Epithelial cell of proximal tubule (primary cell): ENCODE measurements at places on chromosomes 6 and 20. TPM values are rescaled to one million over a fixed set of nuclear protein-coding genes. Genes with fewer than 3 reads are reported as not detected.

Gene LY6G6F
- not detected in 2 replicates for total RNA-seq

Gene L3MBTL3
- 6.3 and 9.6 TPM in 2 replicates for total RNA-seq

Gene TGM3
- not detected in 2 replicates for total RNA-seq

GRCh38 chr6:55568808-55569439 is 10.1 kb downstream of the HMGCLL1 start:
- no peak for DNase-seq

- DNase-seq: no peak
Observed at GRCh38 chr6:55679503-55679902, 100.5 kb upstream of the HMGCLL1 start.

DNA sequence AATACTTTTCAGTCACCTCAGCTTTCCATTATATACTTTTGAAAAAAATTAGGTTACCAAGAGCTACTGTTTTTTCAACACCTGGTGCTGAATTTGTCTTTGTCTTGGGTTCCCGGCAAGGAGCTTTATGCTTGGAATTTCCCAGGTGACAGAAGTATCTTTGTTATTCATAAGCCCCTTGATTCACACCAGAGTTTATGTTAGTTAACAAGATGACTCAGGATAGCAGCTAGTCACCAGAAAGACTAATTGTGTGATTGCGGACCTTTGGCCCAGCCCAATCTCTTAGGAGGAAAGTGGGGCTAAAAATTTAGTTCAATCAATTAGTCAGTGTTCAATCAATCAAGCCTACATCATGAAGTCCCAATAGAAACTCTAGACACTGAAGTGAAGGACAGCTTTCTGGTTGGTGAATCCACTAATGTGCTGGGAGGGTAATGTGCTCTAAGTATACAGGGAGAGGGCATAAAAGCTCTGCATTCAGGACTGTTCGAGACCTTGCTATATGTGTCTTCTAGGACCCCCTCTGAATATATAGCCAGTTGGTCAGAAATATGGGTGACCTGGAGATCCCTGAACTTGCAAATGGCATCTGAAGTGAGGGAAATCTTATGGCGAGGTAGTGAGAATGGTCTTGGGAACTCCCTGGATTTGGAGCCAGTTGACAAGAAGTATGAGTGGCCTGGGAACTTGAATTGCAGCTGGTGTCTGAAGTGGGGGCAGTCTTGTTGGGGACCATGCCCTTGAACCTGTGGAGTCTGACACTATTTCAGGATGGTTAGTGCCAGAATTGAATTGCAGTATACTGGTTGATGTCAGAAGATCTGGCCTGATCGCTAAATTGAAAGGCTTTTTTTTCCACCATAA is 16.2 kb downstream of the TMEM30A start:
- DNase-seq: peak; percentile 80

- DNase-seq: no peak
Observed at GRCh38 chr6:152091201-152091600, 283.7 kb downstream of the ESR1 start.

DNA sequence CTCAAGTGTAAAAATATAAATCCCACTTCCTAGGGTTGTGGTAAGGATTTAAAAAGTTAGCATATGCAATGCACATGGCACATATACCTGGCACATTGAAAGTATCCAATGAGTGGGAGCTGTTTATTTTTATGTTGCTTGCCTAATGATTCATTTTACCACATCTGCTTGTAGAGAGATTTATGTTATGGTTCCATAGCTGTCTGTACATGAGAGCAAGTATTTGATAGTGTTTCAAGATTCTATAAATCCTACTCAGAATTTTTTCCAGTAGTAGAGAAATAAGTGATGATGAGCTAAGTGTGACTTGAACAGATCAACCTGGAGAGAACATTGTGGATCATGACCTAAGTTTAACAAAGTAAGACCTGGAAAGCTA is 125.3 kb upstream of the SPTLC3 start:
- no peak for DNase-seq
